ENCODE measurements at places on chromosomes 2 and 18.

DNA sequence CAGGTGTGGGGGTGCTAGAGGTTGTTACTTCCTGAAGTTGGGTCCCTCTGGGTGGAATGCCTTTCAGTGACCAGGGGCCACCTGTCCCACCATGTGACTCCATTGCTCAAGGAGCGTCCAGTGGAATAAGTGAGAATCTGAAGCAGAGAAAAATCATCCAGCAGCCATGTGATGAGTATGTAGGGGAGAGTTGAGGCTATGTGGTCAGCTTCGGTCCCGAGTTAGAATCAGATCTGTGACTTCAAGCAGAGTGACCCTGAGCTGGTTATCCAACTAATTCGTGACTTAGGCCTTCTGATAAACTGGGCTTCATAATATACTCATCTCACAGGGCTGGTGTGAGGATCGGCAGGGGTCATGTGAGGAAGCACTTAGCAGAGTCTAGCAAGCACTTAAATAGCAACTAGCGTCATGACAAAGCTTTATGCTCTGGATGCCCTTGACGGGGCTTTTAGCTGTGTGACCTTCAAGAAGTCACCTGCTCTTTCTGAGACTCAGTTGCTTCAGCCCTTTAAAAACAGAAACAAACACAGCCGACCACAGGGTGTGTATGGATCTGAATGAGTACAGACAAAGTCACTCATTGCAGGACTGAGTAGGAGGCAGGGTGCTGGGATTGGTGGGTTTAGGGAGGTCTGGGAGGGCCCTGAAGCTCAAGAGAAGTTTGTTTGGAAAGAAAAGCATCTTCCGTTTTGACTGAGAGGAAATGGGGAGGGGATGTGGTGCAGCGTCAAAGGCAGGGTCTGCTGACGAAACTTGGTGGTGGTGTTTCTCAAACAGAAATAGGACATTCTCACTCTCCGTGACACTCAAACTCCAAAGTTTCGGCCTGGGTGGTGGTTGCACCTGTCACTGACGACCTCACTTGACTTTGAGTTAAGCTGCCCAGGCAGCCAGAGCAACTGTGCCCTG is 264.0 kb upstream of the CXCR4 start:
- DNase-seq, result no peak

GRCh38 chr2:181174611-181175580 is 194.5 kb downstream of the UBE2E3 start:
- DNase-seq, result no peak

DNA sequence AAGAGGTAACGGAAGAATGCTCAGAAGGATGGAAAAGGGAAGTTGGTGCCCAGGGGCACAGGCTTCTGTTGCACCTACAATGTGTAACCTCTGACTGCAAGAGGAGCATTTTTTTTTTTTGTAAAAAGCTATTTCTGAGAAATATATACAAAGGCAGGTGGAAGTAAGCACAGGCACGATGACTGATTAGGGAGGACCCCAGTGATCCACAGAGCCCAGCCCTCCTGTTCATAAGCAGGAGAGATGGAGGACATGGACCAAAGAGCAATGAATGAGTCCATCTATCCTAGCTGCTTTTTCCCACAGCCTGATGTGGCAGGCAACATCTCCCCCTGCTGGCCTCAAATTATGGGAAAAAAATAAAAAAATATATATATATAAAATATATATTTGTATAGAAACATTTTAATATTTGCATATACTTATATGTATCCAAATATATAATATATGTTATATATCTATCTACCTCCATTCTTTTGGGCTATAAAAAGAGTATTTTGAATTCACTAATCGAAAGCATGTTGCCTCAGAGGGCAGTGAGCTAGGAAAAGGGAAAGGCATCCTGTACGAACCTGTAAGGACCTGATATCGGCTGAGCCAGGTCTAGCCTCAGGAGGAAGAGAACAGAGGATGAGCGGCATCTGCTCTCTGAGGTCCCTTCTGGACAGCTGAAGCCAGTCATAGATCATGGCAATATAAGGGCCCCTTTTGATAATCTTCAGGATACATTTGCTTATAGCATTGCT is 166.0 kb upstream of the STK17B start:
- no peak for DNase-seq

GRCh38 chr2:197198890-197199289 is 111.7 kb downstream of the ANKRD44 start:
- no peak for DNase-seq

DNA sequence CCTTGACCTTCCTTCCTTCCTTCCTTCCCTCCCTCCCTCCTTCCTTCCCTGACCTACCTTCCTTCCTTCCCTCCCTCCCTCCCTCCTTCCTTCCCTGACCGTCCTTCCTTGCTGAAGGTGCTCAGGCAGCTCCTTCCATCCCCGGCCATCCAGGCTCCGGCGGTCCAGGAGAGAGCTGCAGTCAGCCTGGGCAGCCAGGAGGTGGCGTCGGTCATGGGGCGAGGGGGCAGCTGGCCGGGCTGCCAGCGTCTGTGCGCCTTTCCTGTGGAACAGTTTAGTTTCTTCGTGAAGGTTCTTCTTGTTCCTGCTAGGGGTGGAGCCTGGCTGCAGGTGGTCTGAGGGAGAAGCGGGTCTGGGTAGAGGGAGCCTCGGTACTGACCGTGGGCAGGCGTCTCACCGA is 15.7 kb downstream of the GPR35 start:
- DNase-seq, result no peak

- DNase-seq, result no peak
Observed at GRCh38 chr2:162198239-162198638, 45.0 kb downstream of the FAP start.

DNA sequence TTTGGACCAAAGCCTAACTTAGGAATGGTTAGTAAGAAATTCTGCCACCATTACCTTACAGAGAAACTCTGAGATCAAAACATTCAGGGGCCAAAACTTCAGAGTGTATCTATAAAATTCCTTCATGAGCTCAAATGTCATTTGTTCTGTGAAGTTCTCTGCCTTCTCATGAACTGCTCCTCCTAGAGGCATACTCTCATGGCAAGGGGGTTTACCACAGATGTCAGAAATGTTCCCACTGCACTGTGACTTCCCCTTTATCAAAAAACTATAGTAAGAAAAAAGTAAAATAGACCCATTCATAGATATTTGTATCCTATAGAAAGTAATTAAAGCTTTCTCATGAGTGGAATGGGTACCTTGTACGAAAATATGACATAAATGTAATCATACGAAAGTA is 68.5 kb downstream of the USP40 start:
- no peak for DNase-seq

DNA sequence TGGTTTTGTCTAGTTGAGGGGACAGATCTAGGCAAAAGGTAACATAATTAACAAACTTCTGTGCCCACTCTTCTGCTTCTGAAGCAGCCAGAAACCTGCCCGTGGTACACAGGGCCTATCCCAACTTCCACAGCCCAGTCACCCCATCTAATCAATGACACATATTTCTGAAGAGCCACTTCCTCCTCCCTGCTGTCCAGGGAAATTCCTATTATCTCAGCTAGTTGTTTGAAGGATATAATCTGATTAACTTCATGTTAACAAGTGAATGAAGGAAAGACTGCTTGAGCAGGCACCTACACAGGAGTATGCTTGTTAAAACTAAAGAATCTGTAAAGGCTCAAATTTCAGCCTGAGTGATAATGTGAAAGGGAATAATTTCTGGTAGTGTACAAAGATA is 61.4 kb downstream of the CCDC148 start:
- no peak for DNase-seq

GRCh38 chr18:53417003-53417402 is 807.5 kb downstream of the MBD2 start:
- no peak for DNase-seq

- no peak for DNase-seq
Observed at GRCh38 chr2:101474731-101475384, at the start of gene RFX8. Gene RFX8, minus strand, starts transcription at chr2:101475112. Its CDS starts 8,264 bp downstream, at chr2:101466848.

GRCh38 chr2:28247734-28248133 is 144.9 kb upstream of the FOSL2 start:
- no peak for DNase-seq

Data from left renal pelvis (tissue), 4 donors.